ENCODE measurements at places on chromosomes 16 and 17.

DNA sequence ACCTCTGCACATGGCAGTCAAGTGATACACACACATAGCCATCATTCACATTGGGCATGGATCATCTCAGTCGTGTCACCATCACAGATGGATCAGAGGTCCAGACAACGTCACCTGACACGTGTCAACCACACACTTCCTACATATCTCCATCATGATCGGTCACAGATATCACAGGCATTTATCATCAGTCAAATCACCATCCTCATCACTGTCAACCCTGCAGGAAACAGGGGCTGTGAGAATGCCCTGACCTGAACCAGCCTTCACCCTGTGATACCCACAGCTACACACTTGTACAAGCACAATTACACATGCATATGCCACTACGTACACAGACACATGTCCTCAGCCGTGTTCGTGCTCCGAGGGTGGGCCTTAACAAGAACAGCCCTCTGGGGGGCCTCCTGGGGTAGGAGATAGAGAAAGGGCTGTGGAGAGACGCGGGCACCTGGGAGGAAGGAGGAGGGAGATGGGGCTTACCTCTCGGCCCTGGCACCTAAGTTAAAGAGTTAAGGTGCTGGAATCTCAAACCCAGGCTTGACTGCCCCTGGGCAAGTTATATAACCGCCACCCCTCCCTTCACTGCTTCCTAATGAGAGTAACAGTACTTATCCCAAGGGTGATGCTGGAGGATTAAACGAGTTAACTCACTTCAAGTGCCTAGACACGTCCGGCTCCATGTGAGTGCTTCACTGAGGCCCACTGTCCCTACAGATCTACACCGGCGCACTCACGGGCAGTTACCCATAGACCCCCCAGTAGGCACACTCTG is 1.1 kb downstream of the SLC12A4 start:
- DNase-seq: no peak

- DNase-seq: no peak
Observed at GRCh38 chr16:80751167-80751566, 53.2 kb downstream of the CDYL2 start.

GRCh38 chr16:22763437-22764080 is 50.4 kb upstream of the HS3ST2 start:
- DNase-seq: no peak

DNA sequence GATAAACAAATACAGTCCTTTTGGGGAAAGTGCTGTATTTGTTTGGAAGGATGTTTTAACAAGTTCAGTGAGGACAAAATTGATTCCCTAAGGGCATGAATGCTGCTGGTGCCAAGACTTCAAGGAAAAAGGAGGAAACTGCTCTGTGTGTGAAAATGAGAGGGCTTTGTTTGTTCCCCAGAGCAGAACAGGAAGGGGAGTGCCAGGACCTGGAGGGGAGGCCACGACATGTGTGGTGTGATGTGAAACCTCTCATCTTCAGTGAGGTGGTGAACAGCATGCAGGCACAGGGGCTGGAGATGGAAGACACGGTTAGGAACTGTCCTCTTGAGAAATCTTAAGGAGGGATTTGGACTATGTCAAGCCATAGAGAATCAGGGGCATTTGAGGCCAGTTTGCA is 46.6 kb upstream of the GRIN2A start:
- no peak for DNase-seq

GRCh38 chr17:10729334-10730193 is at the start of gene TMEM220:
TMEM220 (minus strand) TSS chr17:10730023; CDS start chr17:10729851, 172 bp downstream.
- DNase-seq: peak; percentile 83

GRCh38 chr17:63358111-63358839 is 87.8 kb downstream of the CYB561 start:
- DNase-seq: no peak

Measured in endothelial cell (in vitro differentiated cells).